ENCODE measurements at places on chromosomes 1 and 21.

DNA sequence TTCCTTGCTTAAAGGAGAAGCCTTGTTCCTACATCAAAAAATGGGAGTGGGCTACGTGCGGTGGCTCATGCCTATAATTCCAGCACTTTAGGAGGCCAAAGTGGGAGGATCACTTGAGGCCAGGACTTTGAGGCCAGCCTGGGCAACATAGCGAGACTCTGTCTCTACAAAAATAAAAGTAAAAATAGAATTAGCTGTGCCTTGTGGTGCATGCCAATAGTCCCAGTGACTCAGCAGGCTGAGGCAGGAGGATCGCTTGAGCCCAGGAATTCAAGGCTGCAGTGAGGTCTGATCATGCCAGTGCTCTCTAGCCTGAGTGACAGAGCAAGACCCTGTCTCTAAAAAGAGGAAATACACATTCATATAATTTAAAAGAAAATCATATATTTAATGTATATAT lies 127.1 kb downstream of the C1orf21 start:
- no peak for DNase-seq

DNA sequence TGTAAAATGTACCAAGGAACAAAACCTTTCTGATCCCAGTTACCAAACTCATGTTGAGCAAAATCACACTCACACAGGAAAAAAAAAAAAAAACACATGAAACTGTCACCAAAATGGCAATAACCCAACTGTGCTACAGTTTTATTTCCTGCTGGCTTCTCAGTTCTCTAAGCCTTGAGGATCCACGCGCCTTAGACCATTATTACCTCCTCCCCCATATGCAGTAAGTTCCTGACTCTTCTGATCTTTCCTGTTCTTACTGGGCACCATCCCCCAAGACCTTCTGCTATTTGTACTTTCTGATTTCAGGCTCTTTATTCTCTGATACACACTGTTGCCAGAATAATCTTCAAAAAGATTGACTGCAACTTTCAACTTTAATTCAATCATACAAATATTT lies 79.6 kb downstream of the SLC45A1 start:
- peak; percentile 57 for DNase-seq

DNA sequence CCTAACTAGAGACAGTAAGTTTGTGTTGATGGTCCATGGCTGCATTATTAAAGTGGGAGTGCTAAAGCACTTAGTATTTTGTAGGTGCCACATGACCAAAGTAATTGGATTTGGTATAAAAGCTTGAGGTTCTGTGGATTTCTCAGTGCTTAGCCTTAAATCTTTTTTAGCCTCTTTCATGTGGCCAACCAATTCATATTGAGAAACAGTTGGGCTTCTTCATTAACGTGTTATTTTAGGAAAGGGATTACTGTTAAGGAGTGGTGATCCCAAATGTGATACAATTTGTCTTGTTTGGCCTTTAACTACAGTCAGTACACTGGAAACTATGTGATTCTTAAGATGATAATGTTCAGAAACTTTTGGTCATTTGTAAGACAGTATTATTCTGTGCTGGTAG lies 25.5 kb downstream of the MAN1A2 start:
- no peak for DNase-seq

- DNase-seq: peak; percentile 32
These were observed 10.6 kb upstream of the MYSM1 start for GRCh38 chr1:58710190-58711085.

DNA sequence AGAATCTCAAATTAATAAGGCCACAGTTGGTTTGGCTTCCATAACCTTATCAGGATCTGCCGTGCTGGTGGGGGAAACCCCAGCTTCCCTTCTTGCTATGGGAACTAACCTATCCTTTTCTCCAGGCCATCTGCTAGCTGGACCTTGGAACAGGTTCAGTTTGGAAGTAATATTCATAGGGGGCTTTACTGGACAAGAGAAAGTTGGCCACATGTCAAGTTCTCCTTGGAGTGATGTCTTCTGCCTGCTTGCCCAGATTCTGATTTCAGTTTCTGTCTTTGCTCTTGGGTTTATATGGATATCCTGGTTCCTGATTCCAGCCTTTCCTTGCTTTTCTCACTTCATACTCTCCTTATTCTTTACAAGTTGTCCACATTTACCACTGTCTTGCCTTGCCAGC lies 279.6 kb downstream of the ASTN1 start:
- DNase-seq: no peak

DNA sequence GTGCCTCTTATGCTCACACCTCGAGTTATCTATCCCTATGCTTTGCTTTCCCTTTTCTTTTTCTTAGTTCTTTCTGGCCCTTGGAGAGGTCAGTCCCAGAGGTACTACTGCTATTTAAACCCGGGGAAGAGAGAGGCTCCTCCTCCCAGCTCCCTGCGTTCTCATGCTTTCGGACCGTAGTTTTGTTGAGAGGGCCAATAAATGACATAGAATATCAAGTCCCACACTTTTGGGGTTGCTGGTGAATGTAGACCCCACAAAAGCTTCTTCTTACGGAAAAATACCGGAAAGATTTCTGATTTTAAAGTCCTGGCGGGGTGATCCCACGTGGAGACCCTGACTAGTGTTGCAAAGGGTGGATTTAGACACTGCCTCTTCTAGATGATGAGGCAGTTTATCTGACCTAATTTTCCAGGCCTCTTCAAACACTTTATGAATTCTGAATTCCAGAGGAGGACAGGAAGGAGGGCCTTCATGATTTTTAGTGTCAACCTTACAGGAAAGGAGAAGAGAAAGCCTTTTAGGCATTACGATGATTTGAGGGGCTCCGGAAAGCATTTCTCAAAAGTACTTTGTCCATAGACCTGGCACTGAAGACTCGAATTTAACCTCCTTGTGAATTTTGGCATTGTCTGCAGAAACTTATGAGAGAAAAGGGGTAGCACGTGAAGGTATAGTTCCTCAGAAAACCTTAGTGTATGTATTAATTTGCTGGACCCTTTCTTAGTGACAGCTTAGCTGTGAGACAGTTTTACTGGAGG lies 694 bp downstream of the TMEM167B start:
- peak; percentile 46 for DNase-seq

GRCh38 chr1:212002536-212002935 lies 32.8 kb downstream of the INTS7 start:
- no peak for DNase-seq

DNA sequence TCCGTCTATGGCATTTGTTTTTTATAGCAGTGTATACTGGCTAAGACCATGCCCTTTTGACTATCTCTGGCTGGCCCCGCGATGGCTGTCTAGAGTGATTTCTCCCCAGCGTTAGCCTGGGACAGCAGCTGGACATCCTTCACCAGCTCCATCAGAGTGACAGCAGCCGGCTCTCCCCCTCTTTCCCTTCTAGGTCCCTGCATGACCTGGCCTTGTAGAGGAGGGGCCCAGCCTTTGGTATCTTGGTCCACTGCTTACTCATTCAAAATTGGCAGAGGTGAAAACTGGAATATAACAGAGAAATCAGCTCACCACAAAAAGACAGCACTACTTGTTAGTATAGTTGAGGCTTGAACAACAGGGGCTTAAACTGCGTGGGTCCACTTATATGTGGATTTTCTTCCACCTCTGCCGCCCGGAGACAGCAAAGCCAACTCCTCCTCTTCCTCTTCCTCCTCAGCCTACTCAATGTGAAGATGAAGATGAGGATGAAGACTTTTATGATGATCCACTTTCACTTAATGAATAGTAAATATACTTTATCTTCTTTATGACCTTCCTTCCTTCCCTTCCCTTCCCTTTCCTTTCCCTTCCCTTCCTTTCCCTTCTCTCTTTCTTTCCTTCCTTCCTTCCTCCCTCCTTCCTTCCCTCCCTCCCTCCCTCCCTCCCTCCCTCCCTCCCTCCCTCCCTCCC lies 29.4 kb upstream of the B3GALNT2 start:
- no peak for DNase-seq

- DNase-seq: no peak
These were observed 3.1 kb downstream of the GNG4 start for GRCh38 chr1:235646463-235646862.

DNA sequence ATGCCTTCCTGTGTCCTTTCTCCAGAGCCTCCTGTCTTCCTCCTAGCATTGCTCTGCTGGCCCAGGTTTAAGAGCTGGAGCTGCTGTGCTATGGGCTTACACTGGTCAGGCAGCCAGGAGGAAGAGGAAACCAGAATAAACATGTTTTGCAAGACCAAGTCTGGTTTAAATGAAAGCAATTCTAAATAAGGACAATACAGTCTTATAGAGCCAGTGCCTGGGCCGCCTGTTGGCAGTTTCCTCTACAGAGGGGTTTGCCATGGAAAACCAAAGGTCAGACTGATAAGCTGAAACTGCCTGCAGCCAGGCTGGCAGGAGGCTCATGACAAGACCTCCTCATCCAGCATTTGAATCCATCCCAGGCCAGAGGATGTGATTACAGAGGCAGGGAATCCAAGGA lies 92.9 kb upstream of the FGGY start:
- peak; percentile 60 for DNase-seq

DNA sequence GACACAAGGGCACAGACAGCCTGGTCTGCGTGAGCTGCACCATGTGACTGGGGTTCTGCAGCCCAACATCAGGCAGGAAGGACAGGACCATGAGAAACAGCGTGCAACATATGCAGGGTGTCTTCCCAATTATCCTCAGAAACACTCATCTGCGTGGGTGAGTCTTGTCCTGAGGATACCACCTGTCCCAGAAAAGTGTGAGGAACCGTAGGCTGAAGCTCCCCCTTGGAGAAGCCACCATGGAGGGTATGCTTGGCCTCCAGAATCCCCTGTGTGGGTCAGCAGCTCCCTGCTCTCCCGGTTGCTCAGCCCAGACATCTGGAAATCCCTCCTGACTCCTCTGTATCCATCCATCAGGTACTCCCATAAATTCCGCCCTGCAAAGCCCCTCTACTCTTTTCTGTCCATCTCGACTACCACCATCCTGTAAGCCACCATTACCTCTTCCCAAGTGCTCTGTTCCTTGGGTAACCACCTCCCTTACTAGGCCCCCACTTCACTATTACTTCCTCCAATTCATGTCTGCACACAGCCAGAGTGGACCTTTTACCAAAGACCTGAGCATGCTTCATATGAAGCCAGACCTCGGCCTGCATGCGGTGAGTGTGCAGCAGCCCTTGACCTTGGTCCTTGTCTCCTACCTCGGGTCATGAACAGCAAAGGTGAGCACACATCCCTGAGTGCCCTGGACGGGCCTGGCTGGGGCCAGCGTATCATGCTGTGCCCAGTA lies 33.0 kb downstream of the ETS2 start:
- DNase-seq: no peak

- no peak for DNase-seq
These were observed 21.0 kb downstream of the CNIH4 start for GRCh38 chr1:224377676-224378006.

DNA sequence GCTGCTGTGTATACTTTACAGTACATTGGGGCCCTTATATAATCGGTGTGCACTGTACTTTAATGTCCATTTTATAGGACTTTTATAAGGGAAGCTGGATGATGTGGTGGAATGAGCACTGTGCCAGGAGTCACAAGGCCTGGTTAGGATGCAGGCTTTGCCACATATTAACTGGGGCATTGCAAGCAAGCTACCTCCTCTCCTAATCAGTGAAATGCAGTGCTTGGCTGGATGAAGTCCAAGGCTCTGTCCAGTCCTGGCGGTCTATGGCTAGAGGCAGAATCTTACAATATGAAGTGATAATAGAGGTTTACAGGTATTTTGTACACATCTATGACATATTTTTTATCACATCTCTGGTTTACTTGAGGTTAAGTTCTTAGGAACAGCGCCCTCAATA lies 1.7 kb upstream of the PKP1 start:
- DNase-seq: no peak

- DNase-seq: no peak
These were observed 150.9 kb downstream of the PHTF1 start for GRCh38 chr1:113608399-113608798.

GRCh38 chr21:43361127-43361492 lies 65.8 kb downstream of the SIK1 start:
- peak; percentile 19 for DNase-seq

GRCh38 chr1:67431156-67431765 lies 1.1 kb upstream of the SERBP1 start:
- DNase-seq: no peak

- DNase-seq: no peak
These were observed 8.8 kb upstream of the ANGPTL7 start for GRCh38 chr1:11180342-11180744.

DNA sequence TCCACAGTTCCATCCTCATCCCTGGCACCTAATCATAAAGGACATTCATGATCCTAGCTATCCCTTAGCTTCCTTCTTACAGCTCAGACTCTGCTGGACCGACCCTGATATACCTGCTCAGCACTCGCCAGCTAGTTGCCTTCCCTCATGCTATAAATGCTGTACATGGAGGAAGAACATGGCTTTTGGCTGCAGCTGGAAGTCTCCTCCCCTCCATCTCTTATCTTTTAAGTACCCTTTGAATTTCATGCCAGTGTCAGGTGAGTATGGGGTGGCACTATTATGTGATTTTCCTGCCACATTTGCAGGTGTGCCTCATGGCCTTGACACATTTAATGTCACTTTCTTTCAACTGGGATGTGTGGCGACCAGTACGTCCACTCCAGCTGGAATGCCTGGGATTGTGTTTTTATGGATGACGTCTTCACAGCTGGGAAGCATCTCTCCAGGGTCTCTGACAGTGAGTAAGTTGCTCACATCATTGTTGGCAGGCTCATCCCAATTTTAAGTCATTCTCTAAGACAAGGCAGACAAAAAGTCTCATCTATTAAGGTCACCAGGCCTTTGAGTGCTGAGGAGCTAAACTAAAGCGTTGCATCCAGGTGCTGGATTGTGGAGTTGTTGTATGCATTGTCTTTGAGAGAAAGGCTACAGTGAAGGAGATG lies 43.4 kb downstream of the RUNX1 start:
- DNase-seq: no peak

DNA sequence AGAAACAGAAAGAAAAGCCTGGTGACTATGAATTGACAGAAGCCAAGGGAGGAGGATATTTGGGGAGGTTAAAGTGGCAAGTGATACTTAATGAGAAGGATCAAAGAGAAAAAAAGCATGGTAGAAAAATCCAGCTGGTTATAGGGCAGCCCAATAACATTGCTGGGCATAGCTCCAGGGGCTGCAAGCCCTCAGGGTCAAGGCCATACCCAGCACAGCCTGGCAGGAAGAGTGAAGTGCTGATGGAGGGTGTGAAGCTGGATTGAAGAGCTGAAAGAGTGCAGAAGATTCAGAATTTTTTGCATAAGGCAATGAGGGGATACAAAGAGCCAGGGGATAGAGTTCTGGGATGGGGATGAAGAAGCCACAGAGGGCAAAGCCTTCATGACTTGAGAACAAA lies 8.0 kb upstream of the HSD11B1 start:
- no peak for DNase-seq

DNA sequence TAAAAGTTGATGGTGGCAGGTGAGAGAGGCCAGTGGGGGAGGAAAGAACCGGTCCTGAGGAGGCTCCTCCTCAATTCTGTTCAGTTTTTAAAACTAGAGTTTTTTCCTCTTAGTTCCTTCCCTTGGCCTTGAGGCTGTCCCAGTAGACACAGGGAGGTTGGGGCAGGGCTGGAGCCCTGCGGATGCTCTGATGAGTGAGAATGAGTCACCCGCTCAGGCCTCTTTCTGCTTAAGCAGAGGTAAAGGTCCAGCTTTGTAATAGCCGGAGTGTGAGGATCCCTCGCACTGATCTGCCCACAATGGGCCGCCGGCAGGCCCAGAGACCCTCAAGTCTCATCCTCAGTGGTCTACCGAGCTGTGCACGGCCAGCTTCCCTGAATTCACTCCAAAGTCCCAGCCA lies 49.6 kb upstream of the IRF2BP2 start:
- DNase-seq: peak; percentile 72

- no peak for DNase-seq
These were observed 22.4 kb upstream of the NPPB start for GRCh38 chr1:11880911-11881748.

- DNase-seq: no peak
These were observed 43.7 kb downstream of the C8B start for GRCh38 chr1:56922070-56922469.

Data from inflammatory macrophage (primary cell).